RWPE2 (cell line): ENCODE measurements at places on chromosomes 7 and 10.

DNA sequence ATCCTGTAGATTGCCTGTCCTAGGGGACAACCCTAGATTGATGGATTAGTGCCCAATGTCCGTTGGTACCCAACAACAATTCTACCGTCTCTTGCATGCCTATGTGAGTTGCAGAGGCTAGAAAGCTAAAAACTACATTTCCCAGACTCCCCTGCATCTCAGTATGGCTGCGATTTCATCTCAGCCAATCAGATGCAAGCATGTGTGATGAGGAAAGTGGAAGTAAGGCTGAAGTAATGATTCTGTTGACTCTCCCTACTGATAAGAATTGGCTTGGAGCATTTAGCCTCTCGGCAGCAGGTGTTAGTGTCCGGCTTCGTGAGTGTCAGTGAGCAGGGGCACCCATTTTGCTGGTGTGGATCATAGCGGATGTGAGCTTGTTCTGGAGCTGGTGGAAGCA, 171.9 kb downstream of the FGFR2 start:
- H3K27ac ChIP-seq: no peak overlapping the region
- no peaks in the 10 kb centered on the region for H3K27me3 ChIP-seq
- H3K36me3 ChIP-seq: no peaks in the 10 kb centered on the region
- no peak for DNase-seq

DNA sequence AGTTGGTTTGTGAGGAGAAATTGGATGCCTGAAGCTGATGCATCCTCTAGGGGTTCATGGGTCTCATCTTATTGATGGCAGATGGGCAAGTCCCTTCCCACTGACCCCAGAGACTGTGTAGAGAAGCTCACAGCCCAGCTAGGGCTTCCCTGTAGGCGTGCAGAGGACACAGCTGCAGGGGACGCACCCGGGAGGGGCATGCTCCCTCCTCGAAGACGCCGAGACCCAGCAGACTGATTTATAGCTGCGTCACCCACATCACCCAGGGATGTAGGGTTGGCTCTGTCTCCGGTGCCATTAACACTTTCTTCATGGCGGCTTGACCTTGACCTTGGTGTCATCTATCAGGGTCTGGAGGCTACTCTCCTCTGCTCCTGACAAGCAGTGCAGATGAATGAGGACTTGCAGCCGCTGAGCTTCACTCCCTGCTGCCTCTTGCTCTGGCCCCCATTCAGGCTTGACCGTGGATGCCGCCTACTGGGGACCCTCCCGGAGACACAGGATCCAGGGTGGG, 549.7 kb downstream of the TCERG1L start:
- no peaks in the 10 kb centered on the region for H3K27me3 ChIP-seq
- no peaks in the 10 kb centered on the region for H3K4me1 ChIP-seq
- peak; percentile 18 for DNase-seq
- H3K36me3 ChIP-seq: no peaks in the 10 kb centered on the region
- no peak overlapping the region for H3K27ac ChIP-seq

DNA sequence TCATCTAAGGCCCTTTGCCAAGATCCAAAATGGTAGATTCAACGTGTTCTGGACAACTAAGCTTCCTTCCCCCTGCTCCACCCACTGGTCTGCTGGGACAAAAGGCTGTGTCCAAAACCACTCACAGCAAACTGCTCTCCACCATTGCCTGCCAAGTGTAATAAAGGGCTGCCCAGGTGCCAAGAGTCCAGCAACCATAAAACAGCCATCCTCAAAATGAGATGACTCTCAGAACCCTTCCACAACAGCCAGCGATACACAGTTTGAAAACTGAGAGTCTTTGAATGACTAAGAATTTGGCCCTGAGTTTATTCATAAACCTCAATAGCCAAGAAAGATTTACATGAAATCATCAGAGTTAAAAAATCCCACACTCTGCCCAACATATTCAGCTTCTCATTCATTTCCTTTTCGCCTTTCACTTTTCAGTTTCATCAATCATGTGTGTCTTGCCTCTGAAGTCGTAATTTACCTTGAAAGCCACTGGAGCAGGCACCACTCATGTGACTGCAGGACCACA, 658.1 kb upstream of the MGMT start:
- H3K27me3 ChIP-seq: no peaks in the 10 kb centered on the region
- no peak overlapping the region for H3K4me3 ChIP-seq
- no peaks in the 10 kb centered on the region for H3K36me3 ChIP-seq
- no peaks in the 10 kb centered on the region for H3K4me1 ChIP-seq

GRCh38 chr10:47027108-47027783, 116.0 kb downstream of the PTPN20 start:
- H3K27me3 ChIP-seq: no peaks in the 10 kb centered on the region
- no peaks in the 10 kb centered on the region for H3K4me1 ChIP-seq
- DNase-seq: no peak
- H3K36me3 ChIP-seq: no peaks in the 10 kb centered on the region
- no peak overlapping the region for H3K27ac ChIP-seq

DNA sequence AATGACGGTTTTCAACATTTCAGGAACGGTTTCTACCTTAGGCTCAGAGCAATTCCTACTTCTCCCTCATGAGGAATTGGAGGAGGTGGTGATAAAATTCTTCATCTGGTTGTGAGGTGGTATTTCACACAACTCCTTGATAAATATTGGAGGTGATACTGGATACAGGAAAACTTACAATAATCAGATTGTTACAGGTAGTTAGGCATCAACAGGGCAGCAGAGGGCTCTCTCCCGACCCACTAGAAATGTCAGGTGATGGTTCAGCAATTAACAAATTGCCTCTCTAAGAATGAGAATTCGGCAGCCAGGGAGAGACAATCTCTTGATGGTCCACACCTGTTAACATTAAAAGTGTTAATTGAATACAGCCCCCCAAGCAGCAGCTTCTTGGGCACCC, 22.6 kb downstream of the ZNF786 start:
- H3K4me1 ChIP-seq: no peaks in the 10 kb centered on the region
- no peak overlapping the region for H3K4me3 ChIP-seq
- H3K27me3 ChIP-seq: no peaks in the 10 kb centered on the region
- DNase-seq: no peak
- peaks cover 21% of the 10 kb centered on the region for H3K36me3 ChIP-seq
- H3K27ac ChIP-seq: no peak overlapping the region

DNA sequence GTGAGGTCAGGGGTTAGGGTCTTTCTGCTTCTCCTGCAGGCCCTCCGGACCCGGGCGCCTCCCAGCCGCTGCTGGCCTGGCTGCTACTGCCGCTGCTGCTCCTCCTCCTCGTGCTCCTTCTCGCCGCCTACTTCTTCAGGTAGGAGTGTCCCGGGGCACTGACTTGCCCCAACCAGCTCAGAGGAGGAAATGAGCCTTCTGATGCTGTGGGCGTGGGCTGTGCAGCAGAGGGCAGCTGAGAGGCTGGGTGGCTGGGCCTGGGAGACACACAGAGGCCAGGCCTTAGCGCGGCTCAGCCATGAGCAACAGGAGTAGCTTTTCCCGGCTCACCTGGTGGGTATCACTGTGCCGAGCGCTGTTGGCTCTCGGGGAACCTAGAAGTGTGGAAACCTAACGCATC, 78.9 kb downstream of the MKI67 start:
- H3K4me1 ChIP-seq: peaks cover 21% of the 10 kb centered on the region
- peaks cover 23% of the 10 kb centered on the region for H3K36me3 ChIP-seq
- H3K27me3 ChIP-seq: no peaks in the 10 kb centered on the region
- peak overlapping the region; percentile 86 for H3K27ac ChIP-seq
- H3K4me3 ChIP-seq: peak overlapping the region; percentile 29

- DNase-seq: no peak
- H3K4me1 ChIP-seq: no peaks in the 10 kb centered on the region
- H3K36me3 ChIP-seq: no peaks in the 10 kb centered on the region
- no peak overlapping the region for H3K27ac ChIP-seq
Measured at GRCh38 chr10:74953214-74953613, 126.8 kb downstream of the KAT6B start.

DNA sequence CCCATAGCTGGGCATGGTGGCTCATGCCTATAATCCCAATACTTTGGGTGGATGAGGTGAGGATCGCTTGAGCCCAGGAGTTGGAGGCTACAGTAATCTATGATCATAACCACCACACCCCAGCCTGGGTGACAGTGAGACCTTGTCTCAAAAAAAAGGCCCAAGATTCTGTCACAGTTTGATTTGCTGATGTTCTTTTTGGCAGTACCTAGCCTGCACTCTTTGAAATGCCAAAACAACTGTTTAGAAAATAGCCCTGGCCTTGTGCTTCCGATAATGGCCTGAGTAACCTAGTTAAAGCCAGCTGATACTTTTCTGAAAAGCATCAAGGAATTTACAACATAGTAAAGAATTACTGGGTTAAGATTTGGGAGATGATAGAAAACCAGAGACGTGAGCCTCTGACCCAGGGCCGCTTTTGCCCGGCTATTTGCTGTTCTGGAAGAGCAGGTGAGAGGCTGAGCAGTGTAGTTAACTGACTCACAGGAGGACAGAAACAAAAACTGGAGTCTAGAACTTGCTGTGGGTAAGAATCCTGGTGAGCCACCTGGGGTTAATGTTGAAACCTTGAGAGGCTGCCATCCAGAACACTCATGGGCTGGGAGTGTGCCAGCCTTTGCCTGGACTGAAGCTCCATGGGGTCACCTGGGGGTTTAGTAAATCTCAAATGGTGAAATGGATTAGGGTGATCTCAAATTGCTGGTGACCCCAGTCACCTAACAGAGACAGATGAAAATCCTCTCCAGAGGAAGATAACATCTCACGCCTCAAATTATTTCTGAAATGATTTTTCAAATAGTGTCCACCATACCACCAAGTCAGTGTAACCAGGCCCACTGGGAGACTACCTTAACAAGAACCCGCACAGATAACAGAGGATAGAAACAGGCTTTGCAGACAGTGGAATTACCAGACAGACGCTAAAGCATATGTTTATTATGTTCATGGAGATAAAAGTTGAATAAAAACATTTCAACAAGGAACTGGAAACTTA, 51.8 kb downstream of the GALNT11 start:
- no peak overlapping the region for H3K27ac ChIP-seq
- no peaks in the 10 kb centered on the region; the same call in 1 of the 2 replicates for H3K36me3 ChIP-seq
- no peaks in the 10 kb centered on the region for H3K27me3 ChIP-seq
- no peak overlapping the region for H3K4me3 ChIP-seq
- peaks cover 17% of the 10 kb centered on the region for H3K4me1 ChIP-seq

DNA sequence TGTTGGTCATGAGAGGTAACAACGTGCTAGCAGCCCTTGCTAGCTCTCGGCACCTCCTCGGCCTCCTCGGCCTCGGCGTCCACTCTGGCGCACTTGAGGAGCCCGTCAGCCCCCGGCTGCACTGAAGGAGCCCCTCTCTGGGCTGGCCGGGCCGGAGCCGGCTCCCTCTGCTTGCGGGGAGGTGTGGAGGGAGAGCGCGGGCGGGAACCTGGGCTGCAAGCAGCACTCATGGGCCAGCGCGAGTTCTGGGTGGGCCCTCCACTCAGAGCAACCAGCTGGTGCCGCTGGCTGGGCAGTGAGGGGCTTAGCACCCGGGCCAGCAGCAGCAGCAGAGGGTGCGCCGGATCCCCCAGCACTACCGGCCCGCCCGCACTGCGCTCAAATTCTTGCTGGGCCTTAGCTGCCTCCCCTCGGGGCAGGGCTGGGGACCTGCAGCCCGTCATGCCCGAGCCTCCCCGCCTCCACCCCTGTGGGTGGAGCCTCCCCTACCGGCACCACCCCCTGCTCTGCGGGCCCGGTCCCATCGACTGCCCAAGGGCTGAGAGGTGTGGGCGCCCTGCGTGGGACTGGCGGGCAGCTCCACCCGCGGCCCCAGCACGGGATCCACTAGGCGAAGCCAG, 96.1 kb downstream of the PAXIP1 start:
- no peaks in the 10 kb centered on the region for H3K36me3 ChIP-seq
- H3K4me1 ChIP-seq: no peaks in the 10 kb centered on the region
- no peak overlapping the region for H3K27ac ChIP-seq

DNA sequence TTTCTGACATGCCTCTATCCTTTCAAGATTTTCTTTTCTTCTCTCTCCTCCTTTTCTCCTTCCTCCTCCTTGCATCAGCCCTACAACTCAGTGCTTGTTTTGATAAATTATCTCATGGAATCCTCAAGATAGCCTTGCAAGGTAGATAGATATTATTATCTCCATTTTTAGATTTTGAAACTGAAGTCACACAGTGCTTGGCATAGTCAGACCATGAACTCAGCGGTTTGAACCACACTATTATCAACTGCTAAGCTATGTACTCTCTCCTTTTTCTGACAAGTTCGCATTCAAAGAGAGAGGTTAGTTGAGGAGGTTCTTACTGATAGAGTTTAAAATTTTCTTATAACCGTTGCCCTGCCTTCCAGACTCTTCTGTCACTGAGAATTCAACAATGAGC, 79.1 kb downstream of the SUGCT start:
- no peak for DNase-seq
- 0 out of 2 replicates have a peak, but pooled peaks cover 5% of the 10 kb centered on the region for H3K36me3 ChIP-seq
- H3K4me1 ChIP-seq: no peaks in the 10 kb centered on the region

DNA sequence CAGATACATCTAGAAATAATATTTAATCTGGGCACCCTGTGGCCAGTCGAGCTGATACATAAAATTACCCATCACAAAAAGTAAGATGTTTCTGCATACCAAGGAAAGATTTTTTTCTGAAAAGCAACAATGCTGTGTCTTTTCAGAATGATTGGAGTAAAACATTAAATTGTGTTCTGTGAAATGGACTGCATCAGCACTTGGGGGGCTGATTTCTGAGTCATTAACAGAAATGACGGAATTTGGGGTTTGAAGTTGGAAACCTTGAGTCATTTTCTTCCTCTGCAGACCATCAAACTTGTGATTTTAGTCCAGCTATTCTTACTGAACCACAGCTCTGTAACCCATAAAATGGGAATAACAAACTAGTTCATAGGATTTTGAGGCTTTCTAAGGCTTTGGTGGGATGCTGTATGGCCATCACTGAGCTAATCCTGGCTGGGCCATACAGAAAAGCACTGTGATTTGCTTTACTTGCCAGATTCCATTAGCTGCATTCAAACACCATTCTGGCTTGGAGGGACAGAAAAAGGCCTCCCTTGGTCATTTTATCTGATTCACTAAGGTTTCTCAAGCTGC, 739.4 kb upstream of the IGFBP3 start:
- H3K27me3 ChIP-seq: no peaks in the 10 kb centered on the region
- no peak overlapping the region for H3K27ac ChIP-seq
- no peak overlapping the region for H3K4me3 ChIP-seq
- no peak for DNase-seq
- no peaks in the 10 kb centered on the region for H3K4me1 ChIP-seq

DNA sequence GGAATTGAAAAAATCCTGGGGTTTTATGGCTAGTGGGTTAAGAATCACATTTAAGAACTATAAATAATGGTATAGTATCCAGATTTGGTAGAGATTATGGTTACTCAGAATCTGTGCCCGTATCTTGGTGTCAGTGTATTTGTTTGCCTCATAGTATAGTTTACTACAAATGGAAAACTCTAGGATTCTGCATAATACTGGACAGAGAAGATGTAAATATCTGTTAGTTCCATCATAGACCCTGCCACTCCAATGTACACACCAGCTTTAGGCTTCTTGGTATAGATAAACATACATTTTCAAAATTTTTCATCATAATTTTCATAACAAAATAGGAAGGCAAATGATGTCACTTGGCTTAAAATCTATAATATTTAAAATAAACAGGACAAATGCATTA, 108.1 kb downstream of the CFTR start:
- H3K36me3 ChIP-seq: no peaks in the 10 kb centered on the region
- H3K4me1 ChIP-seq: no peaks in the 10 kb centered on the region
- no peak overlapping the region for H3K27ac ChIP-seq
- no peak overlapping the region for H3K4me3 ChIP-seq
- no peak for DNase-seq

GRCh38 chr10:20970708-20971107, 73.6 kb upstream of the NEBL start:
- H3K27me3 ChIP-seq: no peaks in the 10 kb centered on the region
- H3K4me1 ChIP-seq: peaks cover 5% of the 10 kb centered on the region
- no peak for DNase-seq
- no peak overlapping the region for H3K4me3 ChIP-seq

- DNase-seq: no peak
- no peak overlapping the region for H3K27ac ChIP-seq
- no peaks in the 10 kb centered on the region for H3K36me3 ChIP-seq
- no peaks in the 10 kb centered on the region for H3K4me1 ChIP-seq
- no peaks in the 10 kb centered on the region for H3K27me3 ChIP-seq
- no peak overlapping the region for H3K4me3 ChIP-seq
Measured at GRCh38 chr10:43958071-43958432, 309.4 kb upstream of the ZNF32 start.
